ENCODE measurements at places on chromosomes 1 and 21.
A peak's percentile ranks its signal among the peaks of the same experiment; 100 is the strongest.

DNA sequence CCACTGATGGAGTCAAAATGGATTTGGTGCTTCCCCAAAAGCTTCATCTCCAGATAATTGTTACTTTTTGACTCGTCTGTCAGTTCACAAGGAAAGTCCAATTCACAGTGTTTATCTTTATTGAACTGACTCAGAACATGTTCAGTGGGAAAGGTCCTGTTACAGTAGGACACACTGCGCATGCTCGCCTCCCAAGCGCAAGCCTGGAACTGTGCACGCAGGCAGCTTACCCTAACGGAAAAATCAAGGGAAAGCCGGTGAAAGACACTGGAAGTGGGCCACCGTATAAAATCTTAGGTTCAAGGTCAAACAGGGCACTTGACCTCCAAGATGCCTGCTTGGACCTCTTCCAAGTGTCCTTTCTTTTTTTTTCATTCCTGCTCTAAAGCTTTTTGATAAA lies 174.6 kb downstream of the USP25 start:
- DNase-seq, result no peak

DNA sequence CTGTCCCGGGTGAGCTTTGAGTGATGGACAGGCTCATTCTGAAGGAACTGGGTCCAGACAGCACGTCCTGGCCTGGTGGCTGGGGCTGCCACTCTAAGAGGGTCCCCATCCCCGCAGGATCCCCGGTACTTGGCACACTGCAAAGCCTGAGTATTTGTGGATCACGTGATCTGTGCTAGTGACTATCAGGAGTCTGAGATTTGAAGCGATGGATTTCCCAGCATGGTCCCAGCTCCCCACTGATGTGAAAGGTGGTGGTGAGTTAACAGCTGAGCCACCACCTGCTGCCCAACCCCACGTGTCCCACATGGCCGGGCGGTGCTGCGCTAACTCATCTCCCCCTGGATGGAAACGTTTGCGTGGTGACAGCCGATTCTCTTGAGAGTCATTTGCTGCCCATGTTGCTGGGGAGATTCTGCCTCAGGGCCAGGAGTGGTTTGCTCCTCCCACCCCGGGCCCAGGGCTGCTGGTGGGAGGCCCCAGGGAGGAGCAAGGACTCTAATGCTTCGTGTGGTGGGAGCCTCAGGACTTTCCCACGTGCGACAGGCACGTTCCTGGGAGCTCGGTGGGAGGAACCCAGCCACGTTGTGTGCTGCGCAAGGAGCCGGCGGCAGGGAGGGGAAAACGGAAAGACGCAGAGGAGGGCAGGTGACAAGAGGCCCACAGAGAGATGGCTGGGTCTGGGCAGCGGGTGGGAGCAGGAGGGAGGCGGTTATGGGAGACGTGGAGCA lies 15.1 kb downstream of the FAAP20 start:
- no peak for DNase-seq

DNA sequence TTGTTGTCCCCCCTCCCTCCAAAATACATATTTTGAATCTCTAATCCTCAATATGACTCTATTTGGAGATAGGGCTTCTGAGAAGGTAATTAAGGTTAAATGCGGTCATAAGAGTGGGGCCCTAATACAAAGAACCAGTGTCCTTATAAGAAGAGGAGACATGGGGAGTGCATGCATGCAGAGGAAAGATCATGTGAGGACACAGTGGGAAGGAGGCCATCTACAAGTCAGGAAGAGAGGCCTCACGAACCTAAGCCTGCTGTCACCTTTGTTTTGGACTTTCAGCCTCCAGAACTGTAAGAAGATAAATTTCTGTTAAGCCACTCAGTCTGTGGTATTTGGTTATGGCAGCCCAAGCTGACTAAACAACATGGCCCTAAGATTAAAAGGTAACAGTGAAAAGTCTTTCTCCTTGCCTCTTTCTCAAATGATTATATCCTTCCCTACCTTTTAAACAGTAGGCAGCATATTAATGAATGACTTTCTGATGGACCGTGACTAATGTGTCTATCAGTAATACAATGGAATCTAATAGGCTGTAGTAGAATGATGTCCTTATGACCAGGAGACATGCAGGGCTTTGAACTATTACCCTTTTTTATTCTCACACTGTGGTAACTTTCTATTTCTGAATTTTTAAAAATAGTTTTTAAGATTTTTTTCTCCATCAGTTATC lies 40.6 kb upstream of the ST6GALNAC3 start:
- DNase-seq, result no peak

- no peak for DNase-seq
Observed at GRCh38 chr1:154342132-154342531, 16.8 kb downstream of the ATP8B2 start.

- DNase-seq, result no peak
Observed at GRCh38 chr1:43207229-43207853, 35.2 kb downstream of the CFAP57 start.

GRCh38 chr1:156527584-156527983 lies 27.0 kb upstream of the MEF2D start:
- no peak for DNase-seq

- DNase-seq, result no peak
Observed at GRCh38 chr1:42692911-42693310, 10.7 kb downstream of the YBX1 start.

- no peak for DNase-seq
Observed at GRCh38 chr21:15928686-15929425, 199.1 kb downstream of the USP25 start.

- no peak for DNase-seq
Observed at GRCh38 chr1:156675210-156676113, 1.7 kb downstream of the NES start.

DNA sequence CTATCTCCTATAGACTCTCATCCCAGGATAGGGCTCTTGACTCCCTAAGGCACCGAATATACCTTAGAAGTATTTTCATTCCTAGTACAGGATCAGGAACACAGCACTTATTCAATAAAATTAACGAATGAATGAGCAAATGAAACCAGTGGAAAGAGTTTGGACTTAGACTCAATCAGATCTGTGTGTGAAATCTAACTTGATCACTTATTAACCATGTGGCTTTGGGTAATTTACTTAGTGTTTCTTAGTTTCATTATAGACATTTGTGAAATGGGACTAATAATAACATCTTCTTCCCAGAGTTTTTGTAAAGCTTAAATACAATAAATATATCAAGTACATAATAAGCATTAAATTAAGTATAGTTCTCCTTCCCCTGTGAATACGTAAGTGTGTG lies 230.1 kb downstream of the ADGRL2 start:
- DNase-seq, result no peak

- DNase-seq, result peak; percentile 43
Observed at GRCh38 chr1:40612345-40612831, 53.1 kb downstream of the RIMS3 start.

GRCh38 chr1:19087737-19088594 lies 122.1 kb downstream of the UBR4 start:
- no peak for DNase-seq

DNA sequence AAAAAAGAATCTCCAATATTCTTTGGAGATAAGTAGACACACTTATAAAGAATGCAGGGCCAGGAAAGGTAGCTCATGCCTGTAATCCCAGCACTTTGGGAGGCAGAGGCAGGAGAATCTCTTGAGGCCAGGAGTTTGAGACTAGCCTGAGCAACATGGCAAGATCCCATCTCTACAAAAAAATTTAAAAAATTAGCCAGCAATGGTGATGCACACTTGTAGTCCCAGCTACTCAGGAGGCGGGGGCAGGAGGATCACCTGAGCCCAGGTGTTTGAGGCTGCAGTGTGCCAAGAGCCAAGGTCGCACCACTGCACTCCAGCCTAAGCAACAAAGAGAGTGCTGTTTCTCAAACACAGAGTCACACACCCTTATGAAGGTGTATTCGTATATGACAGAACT lies 385.0 kb downstream of the SMYD3 start:
- no peak for DNase-seq

- DNase-seq, result peak; percentile 34
Observed at GRCh38 chr1:45018599-45019230, 6.7 kb downstream of the UROD start.

DNA sequence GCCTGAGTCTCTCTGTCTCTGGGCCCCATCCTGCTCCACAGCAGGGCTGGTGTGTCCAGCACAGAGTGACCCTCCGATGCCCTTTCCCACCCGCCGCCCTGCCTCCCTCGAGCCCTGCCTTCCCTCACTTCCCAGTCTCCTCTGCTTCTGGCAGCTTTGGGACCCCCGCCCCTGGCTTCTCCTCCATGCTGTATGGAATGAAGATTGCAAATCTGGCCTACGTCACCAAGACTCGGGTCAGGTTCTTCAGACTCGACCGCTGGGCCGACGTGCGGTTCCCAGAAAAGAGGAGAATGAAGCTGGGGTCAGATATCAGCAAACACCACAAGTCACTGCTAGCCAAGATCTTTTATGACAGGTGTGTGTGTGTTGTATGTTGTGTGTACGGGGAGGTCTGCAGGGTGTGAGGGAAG lies 14.3 kb downstream of the MOV10 start:
- no peak for DNase-seq
